ENCODE measurements at places on chromosomes 11 and 22.

DNA sequence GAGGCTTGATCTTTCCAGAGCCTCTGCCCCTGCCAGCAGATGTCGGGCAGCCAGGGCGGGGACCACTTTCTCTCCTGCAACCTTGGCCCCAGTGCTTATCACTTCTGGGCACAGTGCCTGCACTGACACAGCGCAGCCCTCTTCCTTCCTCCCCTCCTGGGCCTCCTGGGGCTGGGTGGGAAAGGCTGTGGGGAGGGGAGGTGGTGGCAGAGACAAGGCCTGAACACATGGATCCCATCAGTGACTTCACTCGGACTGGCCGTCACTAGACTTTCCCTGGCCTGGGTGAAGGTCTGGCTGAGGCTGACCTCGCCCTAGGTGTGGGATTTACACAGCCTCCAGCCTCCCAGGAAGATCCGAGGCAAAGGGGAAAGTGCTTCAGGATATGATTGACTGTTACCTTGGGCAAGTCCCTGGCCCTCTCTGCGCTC, 68.1 kb downstream of the LRRC32 start:
- DNase-seq, result no peak

- DNase-seq, result no peak
These were observed 72.1 kb downstream of the ATXN10 start for GRCh38 chr22:45743687-45744086.

DNA sequence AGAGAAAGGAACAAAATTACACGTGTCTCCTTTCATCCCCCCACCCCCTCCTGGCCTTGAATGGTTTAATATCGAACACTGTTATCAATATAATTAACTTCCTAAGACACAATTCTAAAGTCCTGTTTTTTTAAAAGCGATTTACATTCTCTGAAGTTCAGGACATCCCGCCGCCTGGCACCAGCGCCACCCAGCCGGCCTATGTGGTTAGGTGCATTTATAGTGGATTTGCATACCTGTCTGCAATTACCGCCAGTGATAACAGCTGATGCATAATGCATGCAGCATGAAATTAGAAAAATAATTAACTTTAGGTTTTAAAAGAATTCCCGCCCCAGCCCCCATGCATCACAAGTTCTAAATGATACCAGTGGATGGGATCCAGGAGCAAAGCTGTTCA, 58.6 kb downstream of the MACROD1 start:
- no peak for DNase-seq

DNA sequence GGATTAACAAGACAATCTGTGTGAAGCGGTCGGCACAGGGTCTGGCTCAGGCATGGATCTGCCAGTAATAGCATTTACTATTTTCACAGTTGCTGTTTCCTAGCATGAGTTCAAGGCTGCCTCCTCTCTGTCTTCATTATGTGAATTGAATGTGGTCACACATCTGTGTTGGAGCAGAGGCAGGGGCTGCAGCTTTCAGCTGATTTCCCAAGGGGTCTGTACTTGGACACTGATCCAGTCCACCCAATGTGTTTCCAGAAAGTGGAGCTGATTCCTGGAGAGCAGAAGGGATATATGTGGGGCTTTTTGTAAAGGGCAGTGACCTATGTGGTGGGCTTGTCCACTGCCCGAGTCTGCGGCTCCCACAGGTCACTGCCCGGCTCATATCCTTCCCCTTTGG, 3.5 kb upstream of the CELSR1 start:
- no peak for DNase-seq

DNA sequence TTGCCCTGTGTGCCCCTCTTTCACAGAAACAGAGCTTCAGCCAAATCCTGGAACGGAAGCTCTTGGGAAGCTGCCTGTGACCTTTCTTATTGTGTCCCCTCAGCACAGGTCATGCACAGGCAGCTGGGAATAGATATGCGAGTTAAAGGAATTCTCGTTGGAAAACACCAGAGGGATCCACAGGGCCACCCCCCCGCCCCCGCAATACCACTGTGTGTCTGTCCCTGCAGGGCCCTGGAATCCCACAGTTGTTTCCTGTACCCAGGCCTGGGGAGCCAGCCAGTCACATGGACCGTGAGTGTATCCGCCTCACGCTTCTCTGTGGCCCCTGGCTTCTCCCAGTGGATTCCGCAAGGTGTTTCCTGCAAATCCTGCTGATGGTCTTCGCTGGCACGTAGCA, 29.0 kb downstream of the TIMP3 start:
- no peak for DNase-seq

DNA sequence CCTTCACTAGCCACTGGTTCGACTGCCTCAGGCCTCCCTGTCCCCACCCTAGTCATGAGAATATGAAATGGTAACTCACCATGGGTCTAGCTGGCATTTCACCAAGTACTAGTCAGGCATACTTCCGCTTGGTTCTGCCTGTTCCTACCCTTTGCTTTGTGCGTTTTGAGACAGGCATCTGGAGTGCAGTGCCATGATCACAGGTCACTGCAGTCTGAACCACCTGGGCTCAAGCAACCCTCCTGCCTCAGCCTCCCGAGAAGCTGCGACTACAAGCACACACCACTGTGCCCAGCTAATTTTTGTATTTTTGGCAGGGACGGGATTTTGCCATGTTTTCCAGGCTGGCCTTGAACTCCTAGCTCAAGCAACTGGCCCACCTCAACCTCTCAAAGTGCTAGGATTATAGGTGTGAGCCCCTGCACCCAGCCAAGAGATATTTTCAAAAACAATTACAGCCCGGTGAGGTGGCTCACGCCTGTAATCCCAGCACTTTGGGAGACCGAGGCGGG, 14.1 kb downstream of the HRAS start:
- DNase-seq, result no peak

DNA sequence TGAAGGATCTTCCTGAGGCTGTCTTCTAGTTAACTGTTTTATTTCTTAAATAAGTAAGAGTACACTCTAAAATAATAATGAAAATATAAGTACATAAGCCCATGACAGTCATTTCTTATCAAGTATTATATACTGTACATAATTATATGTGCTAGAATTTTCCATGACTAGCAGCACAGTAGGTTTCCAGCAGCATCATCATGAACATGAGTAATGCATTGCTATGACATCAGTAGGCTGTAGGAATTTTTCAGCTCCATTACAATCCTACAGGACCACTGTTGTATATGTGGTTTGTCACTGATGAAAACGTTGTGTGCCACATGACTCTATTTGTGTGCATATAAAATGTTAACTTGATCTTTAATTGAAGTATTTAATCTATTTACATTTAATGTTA, 22.0 kb downstream of the ZNF202 start:
- no peak for DNase-seq

DNA sequence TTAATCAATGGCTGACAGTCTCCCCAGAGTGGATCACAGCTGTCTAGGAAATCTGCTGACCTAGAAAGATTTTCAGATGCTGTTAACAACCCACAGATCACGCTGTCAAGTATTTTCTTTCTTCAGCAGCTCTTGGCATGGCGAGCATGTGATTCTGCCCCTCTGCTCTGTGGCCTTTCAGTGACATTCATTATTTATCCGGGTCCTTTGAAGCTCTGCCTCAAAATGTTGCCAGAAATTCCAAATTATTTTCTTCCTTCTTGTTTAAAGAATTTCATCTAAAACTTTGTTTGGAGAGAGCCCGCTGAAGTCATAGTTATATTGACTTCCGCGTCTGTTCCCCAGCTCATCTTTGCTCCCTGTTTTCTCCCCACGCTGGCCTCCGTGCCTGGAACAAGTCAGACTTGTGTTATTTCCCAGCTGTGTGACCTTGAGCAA, 134.1 kb downstream of the COMMD9 start:
- DNase-seq, result no peak

DNA sequence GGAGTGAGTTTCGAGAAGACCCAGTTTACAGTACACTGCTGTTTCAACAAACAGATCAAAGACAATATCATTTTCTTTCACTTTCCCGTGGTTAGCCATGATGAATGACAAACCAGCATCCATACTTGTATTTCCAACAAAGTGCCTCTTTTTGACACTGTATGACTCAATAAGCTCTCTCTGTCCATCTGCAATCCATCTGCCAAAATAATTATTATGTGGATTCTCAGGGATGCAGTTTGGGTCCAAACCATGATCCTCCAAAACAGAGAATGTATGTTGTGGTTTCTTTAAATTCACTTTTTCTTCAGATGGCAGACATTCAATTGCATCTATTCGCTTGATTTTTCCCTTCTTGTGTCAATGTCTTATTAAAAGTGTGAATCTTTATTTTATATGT, 37.8 kb upstream of the RASD2 start:
- no peak for DNase-seq

- no peak for DNase-seq
These were observed 347.9 kb upstream of the FAT3 start for GRCh38 chr11:91876746-91877145.

DNA sequence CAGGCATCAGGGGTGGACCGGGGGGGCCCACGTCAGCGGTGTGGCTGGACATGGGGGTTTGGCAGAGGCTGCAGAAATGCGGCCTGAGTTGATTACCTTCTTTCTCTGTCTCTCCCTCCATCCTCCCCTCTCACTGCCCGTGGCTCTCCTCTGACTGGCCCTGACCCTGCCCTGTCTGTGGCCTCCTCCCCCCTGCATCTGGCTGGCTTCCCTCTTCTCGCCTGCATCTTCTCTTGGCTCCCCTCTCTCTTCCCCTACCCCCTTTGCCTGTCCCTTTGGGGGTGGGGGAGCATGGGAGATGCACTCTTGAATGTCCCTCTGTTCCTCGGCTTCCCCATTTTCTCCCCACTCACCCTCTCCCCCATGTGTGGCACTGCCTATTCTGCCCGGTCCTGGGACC, 23.9 kb upstream of the TAB1 start:
- no peak for DNase-seq

- DNase-seq, result no peak
These were observed 125.3 kb upstream of the BMAL1 start for GRCh38 chr11:13152264-13152663.

GRCh38 chr11:5923427-5923776, 18.6 kb upstream of the OR56A3 start:
- DNase-seq, result no peak

- DNase-seq, result no peak
These were observed 9.6 kb upstream of the UCP3 start for GRCh38 chr11:74018331-74019005.

- no peak for DNase-seq
These were observed 276.9 kb downstream of the KIRREL3 start for GRCh38 chr11:126723665-126724045.

GRCh38 chr11:71190551-71190950, 61.8 kb downstream of the SHANK2 start:
- no peak for DNase-seq

GRCh38 chr22:45131749-45132148, 32.0 kb upstream of the NUP50 start:
- DNase-seq, result no peak

- DNase-seq, result no peak
These were observed 3.2 kb downstream of the PCNX3 start for GRCh38 chr11:65618763-65619162.

DNA sequence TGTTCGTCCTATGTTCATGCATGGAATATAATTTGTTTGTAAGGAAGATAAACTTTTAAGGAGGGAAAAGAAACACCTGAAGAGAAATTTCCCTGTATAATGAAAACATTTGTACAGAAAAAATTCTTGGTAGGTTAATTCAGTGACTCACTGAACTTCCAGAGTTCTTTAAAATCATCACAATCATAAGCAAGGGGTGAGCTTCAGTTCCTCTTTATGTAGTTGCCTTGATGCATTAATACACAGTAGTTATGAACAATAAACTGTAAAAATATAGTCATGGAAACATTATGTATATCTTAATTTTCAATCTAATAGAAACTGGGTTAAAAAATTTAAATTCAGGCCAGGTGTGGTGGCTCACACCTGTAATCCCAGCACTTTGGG, 1.1 kb upstream of the C11orf65 start:
- DNase-seq, result no peak

- peak; percentile 7 for DNase-seq
These were observed 37.6 kb downstream of the GAB4 start for GRCh38 chr22:16970446-16970845.

DNA sequence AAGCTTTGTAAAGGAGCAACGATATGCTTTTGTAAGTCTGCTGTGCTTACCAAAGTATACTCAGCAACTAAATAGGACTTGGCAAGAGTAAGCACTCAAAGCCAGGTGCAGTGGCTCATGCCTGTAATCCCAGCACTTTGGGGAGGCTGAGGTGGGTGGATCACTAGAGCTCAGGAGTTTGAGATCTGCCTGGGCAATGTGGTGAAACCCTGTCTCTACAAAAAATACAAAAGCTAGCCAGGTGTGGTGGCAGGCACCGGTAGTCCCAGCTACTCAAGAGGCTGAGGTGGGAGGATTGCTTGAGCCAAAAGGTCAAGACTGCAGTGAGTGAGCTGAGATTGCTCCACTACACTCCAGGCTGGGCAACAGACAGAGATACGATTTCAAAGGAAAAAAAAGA, 67.5 kb downstream of the PAK1 start:
- DNase-seq, result no peak

GRCh38 chr11:9691865-9692264, 28.0 kb downstream of the SWAP70 start:
- no peak for DNase-seq

DNA sequence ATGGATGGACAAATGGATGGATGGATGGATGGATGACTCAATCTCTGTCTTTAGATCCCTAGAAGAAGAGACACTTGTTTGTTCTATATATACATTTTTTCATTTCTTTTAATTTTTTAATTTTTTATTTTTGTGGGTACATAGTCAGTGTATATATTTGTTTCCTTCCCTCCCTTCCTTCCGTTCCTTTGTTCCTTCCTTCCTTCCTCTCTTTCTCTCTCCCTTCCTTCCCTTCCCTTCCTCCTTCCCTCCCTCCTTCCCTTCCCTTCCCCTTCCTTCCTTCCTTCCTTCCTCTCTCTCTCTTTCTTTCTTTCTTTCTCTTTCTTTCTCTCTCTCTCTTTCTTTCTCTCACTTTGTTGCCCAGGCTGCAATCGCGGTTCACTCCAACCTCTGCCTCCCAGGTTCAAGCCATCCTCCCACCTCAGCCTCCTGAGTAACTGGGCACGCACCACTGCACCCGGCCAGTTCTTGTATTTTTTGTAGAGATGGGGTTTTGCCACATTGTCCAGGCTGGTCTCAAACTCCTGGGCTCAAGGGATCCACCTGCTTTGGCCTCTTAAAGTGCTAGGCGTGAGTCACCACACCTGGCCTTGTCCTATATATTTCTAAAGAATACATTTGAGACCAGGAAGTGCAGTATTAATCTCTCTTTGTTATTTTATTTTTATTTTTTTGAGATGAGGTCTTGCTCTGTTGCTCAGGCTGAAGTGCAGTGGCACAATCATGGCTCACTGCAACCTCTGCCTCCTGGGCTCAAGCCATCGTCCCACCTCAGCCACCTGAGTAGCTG, 42.5 kb upstream of the AQP11 start:
- no peak for DNase-seq

DNA sequence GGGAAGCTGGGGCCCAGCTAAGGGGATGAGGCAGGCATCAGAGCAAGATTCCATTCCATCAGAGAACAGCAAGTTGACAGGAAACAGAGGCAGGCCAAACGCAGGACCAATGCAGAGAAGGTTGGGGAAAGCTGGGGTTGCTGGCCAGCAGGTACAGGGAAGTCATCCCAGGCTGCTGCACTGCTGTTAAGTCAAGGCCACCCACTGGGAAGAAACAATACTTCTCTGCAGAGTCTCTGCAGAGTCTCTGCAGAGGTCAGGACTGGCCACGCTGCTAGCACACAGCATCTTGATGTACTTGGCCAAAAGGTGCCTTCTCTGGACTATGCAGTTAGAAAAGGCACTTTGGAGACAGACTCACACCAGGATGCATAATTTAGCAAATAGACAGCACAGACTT, 68.5 kb upstream of the CSNK2A3 start:
- DNase-seq, result no peak

Data from CD4-positive, alpha-beta T cell treated with Interleukin-17A for 4 hours (primary cell).